KBM-7 (cell line): ENCODE measurements at places on chromosomes 2 and 18.

- no peak for DNase-seq
These were observed 6.8 kb downstream of the ESCO1 start for GRCh38 chr18:21593540-21594257.

GRCh38 chr2:219664944-219665343 is 37.5 kb downstream of the SLC4A3 start:
- no peak for DNase-seq

GRCh38 chr2:158753641-158754611 is 41.2 kb upstream of the DAPL1 start:
- DNase-seq, result peak; percentile 81

DNA sequence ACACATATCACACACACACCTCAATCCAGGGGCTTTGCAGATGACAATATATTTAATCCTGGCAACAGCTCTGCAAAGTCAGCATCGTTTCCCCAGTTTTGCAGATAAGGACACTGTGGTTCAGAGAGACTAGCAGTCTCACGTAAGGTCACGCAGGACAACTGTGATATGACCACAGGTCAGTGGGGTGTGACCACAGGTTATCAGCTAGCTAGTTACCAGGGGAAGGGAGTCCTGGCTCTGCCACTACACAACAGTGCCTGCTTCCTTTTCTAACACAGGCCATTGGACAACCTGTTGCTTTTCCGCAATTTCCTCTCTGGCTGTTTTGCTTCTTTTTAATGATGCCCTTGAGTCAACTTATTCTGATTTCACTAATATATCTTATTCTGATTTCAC is 33.3 kb downstream of the RBMS1 start:
- DNase-seq, result no peak

GRCh38 chr2:105144941-105145300 is 96.6 kb upstream of the GPR45 start:
- DNase-seq, result no peak
